ENCODE measurements at places on chromosomes 11 and 22. TPM values are rescaled to one million over a fixed set of nuclear protein-coding genes. Genes with fewer than 3 reads are reported as not detected.

FXYD2 gene
- 3.3 TPM for total RNA-seq

SLC17A6 gene
- total RNA-seq: not detected

UPB1 gene
- 0.75 TPM for total RNA-seq

ARHGAP8 gene
- 1.1 TPM for total RNA-seq

CARD18 gene
- total RNA-seq: 0.13 TPM

PRRG4 gene
- total RNA-seq: 0.09 TPM

Measured in muscle of leg (tissue), 16 donors.